ENCODE measurements at places on chromosomes 4 and X.

- DNase-seq: no peak
Measured at GRCh38 chr4:144564358-144564757, 81.6 kb upstream of the HHIP start.

- DNase-seq: peak; percentile 37
Measured at GRCh38 chr4:70183168-70183939, 12.2 kb upstream of the ODAM start.

- DNase-seq: no peak
Measured at GRCh38 chrX:148268673-148269072, 231.7 kb upstream of the AFF2 start.

- no peak for DNase-seq
Measured at GRCh38 chr4:76836860-76837562, 60.9 kb downstream of the SOWAHB start.

- no peak for DNase-seq
Measured at GRCh38 chr4:156633847-156634246, 337.8 kb downstream of the PDGFC start.

- peak; percentile 14 for DNase-seq
Measured at GRCh38 chr4:20662851-20663250, 37.4 kb upstream of the PACRGL start.

GRCh38 chr4:34202154-34202553 is 2042.2 kb downstream of the ARAP2 start:
- no peak for DNase-seq

DNA sequence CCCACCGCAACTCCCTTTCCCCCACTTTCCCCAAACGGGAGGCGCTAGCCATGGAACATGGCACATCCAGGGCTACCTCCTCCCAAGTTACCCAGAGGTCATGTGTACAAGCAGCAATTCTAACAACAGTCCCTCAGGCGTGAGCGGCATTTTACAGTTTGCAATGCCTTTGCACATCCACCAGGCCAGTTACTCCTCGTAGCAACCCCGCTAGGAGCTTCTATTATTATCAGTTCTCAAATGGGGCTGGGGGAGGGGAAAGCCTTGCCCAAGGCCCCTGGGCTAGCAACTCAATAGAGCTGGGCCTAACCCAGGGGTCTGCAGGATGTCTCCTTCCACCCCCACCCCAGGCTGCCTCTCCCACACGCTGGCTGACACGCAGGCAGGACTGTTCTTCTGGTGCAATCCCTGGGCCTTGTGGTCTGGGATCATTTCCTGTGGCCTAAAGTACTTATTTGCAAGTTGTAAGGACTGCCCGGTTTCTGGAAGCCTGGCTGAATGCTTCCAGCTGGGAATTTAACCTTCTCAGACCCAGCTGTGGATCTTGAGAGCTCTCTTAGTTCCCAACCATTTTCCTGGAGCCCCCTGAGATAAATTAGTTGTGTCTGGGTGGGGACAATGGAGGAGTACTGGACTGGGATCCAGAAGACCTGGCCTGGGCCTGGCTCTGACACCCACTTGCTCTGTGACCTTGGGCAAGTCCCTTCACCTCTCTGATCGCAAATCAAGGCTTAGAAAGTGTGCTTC is 27.7 kb downstream of the PJA1 start:
- DNase-seq: peak; percentile 83

- DNase-seq: no peak
Measured at GRCh38 chrX:19578956-19579355, 63.6 kb upstream of the MAP3K15 start.

- no peak for DNase-seq
Measured at GRCh38 chr4:21592970-21593670, 355.5 kb downstream of the KCNIP4 start.

DNA sequence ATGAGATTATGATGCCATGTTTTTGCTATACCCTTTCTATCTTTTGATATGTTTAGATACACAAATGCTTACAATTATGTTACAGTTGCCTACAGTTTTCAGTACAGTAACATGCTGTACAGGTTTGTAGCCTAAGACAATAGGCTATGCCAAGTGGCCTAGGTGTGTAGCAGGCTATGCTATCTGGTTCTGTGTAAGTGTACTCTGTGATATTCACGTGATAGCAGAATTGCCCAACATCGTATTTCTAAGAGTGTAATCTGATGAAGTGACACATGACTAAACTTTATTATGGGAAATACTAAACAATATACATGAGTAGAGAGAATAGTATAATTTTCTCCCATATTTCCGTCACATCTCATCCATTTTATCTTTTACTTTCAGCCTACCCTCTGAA is 97.0 kb downstream of the CLDN22 start:
- no peak for DNase-seq

- DNase-seq: no peak
Measured at GRCh38 chr4:81905971-81906370, 434.3 kb upstream of the RASGEF1B start.

GRCh38 chr4:90030202-90030601 is 97.0 kb upstream of the CCSER1 start:
- DNase-seq: no peak

DNA sequence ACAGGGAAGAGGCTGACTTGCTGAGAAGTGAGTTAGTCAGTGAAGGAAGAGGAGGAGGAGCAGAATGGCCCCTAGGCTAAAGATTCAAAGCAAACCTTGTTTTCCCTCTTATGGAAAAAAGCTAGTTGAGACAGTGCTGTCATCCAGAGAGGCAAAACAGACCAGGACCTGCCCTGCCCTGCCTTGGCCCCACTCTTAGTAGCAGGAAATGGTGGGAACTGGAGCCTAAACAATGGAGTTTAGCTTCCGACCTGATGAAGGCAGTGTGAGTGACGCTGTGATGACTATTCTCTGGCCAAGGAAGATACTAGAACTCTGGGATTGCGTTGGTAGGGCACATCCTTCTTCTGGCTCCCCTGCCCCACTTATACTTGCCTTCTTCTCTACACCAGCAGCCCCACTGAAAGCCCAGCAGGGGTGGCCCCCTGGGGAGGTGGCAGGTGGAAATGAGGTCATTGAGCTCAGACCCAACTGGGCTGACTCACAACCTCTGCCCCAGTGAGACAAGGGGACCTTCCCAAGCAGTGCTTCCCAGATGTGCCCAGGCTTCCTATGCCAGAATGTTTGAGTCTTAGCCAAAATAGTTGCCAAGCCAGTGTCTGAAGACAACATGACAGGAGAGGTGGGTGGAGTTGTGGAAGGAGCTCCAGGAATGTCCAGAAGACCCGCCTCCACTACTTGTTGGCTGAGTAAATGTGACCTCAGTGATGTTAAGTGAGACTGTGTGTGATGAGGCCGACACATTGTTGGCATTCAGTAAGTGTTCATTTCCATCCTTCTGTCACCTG is 38.8 kb downstream of the MSN start:
- DNase-seq: peak; percentile 43

DNA sequence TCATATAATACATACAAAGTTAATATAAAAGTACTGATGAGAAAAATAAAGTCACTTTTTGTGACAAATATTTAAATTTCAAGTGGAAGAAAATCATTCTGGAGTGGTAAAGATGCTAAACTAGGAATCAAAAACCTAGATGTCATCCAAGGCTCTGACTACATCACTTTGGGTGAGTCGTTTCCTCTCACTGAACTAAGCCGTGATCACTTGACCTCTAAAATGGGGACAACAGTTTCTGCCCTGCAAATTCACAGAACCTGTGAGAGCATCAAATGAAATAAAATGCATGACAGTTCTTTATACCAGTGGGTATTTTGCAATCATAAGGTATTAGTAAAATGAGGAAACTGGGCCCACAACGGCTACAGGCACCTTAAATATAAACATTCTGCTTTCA is 63.8 kb downstream of the PRDM5 start:
- DNase-seq: no peak

DNA sequence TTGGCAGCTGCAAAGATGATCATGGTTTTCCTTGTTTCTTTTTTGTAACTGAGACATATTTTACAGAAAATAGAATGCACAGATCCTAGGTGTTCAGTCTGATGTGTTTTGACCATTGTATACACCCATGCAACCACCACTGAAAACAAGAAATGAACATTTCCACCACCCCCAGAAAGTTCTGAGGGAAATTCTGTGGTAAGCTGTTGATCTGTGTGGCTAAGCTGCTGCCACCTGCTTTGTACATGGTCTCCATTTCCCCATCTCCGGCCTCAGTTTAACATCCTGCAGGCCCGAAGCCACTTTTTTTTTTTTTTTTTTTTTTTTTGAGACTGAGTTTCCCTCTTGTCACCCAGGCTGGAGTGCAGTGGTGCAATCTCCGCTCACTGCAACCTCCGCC is 65.3 kb downstream of the NYX start:
- DNase-seq: no peak

DNA sequence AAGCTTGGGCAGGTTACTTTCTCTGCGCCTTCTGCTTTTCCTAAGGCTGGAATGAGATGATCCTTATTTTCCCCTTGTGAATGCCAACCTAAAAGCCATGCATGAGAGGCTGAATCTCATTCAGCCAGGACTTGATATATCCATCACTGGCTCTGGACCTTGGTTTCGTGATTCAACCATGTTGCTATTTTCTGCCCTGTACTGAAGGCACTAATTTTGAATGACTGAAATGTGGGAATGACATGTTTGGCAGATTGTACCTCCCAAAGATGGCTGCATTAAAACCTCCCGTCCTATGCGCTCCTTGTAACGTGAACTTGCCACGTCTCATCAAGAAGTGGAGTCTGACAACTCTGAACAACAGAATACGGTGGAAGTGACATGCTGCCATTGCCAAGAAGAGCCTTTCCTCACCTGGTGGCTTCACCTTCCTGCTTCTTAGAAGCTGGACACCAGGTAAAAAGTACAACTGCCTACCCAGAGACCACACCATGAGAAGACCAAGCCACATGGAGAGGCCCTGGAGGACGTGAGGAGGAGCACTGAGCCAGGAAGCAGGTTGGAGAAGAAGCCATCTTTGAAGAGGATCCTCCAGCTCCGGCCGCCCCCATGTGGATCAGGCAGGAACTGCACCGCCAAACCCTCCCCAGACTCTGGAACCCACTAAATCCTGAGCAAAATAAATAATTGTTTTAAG is 174.5 kb downstream of the NSUN7 start:
- peak; percentile 55 for DNase-seq

GRCh38 chrX:19544693-19545305 is 29.5 kb upstream of the MAP3K15 start:
- DNase-seq: peak; percentile 61

DNA sequence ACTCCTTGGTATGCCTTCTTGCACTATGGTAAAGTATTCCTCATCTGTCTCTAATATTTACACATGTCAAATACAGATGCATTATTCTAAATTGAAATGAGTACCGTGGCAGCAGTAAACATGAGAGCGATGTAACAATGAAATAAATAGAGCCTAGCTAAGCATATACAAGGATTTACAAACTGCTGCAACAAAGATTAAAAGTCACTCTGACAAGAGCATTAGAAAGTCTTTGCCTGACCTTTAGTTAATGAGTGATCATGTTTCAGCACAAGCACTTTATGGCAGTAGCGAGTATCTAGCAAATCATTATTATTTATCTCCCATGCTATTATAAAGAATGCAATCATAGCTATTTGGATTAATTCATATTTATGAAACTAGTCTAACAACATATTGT is 547.0 kb upstream of the NDST4 start:
- no peak for DNase-seq

GRCh38 chr4:106344647-106344970 is 24.0 kb downstream of the GIMD1 start:
- DNase-seq: peak; percentile 69

- no peak for DNase-seq
Measured at GRCh38 chr4:115740806-115741205, 627.4 kb upstream of the NDST4 start.

GRCh38 chr4:7328913-7329638 is 105.7 kb downstream of the PSAPL1 start:
- peak; percentile 82 for DNase-seq

DNA sequence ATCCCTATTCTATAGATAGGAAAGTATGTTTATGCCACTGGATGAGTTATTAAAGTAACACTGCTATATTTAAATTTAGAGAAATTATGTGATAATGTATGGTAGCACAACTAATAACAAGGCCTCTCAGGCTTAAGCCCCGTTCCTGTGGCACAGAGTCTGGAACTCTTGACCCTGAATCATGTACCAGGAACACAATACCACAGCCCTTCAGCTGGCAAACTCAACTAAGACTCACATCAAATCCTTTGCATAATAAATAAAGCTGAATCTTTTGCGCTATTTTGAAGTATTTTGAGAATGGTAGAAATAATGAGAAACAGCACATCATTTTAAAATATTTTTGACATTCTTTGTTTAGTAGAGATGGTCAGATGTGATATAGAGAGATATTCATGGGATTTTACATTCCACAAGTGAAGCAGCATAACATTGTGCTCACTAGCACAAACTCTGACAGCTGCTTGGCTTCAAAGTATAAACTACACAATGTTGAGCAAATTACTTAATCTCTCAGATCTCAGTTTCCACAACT is 478.4 kb upstream of the FAM241A start:
- DNase-seq: peak; percentile 12

DNA sequence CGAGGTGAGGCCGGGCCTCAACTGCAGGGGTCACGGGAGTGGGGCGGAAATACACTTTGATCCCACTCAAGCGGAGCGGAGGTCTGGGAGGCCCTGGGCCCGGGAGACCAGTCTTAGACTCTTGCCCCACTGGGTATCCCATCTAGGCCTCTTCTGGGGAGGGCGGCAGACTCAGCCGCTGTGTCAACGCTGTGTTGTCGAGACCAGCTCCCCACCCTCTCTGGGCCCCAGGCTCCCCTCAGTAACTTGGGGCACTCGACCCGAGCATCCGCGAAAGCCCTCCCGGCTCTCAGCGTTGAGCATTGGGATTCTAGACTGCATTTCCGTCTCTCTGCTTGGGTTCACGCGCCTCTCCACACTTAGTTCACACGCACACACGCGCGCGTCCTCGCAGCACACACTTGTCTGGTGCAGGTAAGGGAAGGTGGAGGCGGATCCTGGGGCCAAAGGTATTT is 1.7 kb downstream of the NKX3-2 start:
- DNase-seq: no peak

GRCh38 chr4:139083956-139084803 is 68.6 kb downstream of the NOCT start:
- DNase-seq: peak; percentile 93

DNA sequence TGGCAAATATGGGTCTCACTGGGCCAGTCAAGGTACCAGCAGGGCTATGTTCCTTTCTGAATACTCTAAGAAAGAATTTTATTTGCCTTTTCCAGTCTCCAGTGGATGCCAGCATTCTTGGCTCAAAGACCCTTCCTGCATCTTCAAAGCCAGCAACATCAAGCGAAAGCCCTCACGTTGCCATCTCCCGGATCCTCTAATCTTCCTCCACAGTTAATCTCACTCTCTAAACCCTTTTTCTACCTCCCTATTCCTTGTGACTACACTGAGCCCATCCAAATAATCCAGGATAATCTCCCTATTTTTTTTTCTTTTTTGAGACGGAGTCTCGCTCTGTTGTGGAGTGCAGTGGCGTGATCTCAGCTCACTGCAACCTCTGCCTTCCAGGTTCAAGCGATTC is 23.4 kb downstream of the RFC1 start:
- DNase-seq: no peak
